Spleen (tissue), 13 donors: ENCODE measurements at places on chromosomes 7 and 10.

DNA sequence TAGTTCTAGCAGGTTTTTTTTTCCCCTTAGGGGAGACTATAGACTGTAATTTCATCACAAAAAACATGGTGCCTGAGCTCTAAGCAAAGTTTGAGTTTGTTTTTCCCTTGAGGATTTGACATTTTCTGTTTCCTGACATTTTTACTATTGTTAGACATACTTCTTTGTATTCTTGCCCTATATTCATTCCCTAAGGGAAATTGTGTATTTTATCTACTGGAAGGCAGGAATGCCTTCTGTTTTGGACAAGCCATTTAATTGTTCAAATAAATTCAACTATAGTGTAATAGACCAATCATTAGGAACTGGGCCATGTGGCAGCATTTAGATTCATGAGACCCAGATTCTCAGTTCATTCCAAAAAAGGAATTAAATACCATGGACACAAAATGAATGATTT, 335.0 kb downstream of the EXOC4 start:
- DNase-seq, result no peak
- H3K4me1 ChIP-seq, result peaks cover 6% of the 10 kb centered on the region
- H3K27me3 ChIP-seq, result no peaks in the 10 kb centered on the region
- no peaks in the 10 kb centered on the region for H3K36me3 ChIP-seq
- H3K4me3 ChIP-seq, result no peak overlapping the region

- DNase-seq, result no peak
- H3K27me3 ChIP-seq, result no peaks in the 10 kb centered on the region
- no peak overlapping the region for H3K4me3 ChIP-seq
- H3K4me1 ChIP-seq, result no peaks in the 10 kb centered on the region
- no peak overlapping the region for H3K27ac ChIP-seq
These were observed 178.1 kb upstream of the POM121L12 start for GRCh38 chr7:52857367-52857766.

GRCh38 chr7:101111261-101111660, 15.6 kb upstream of the SERPINE1 start:
- DNase-seq, result no peak
- H3K4me1 ChIP-seq, result peaks cover 8% of the 10 kb centered on the region
- no peak overlapping the region for H3K4me3 ChIP-seq
- H3K27ac ChIP-seq, result peak overlapping the region; percentile 75
- no peaks in the 10 kb centered on the region for H3K36me3 ChIP-seq

- DNase-seq, result no peak
- H3K27ac ChIP-seq, result no peak overlapping the region
- no peak overlapping the region for H3K4me3 ChIP-seq
- H3K4me1 ChIP-seq, result peaks cover 3% of the 10 kb centered on the region
- no peaks in the 10 kb centered on the region for H3K36me3 ChIP-seq
These were observed 3.0 kb downstream of the PCLO start for GRCh38 chr7:83159731-83160130.

GRCh38 chr7:11612737-11613136, 219.3 kb downstream of the THSD7A start:
- no peak for DNase-seq
- no peaks in the 10 kb centered on the region for H3K36me3 ChIP-seq
- no peaks in the 10 kb centered on the region for H3K27me3 ChIP-seq

- H3K4me1 ChIP-seq, result peaks cover 24% of the 10 kb centered on the region
- no peaks in the 10 kb centered on the region for H3K36me3 ChIP-seq
- DNase-seq, result peak; percentile 64
- no peak overlapping the region for H3K27ac ChIP-seq
- no peak overlapping the region for H3K4me3 ChIP-seq
These were observed 6.7 kb upstream of the EN2 start for GRCh38 chr7:155450970-155451801.

- H3K36me3 ChIP-seq, result no peaks in the 10 kb centered on the region
- peaks cover under 1% of the 10 kb centered on the region for H3K27me3 ChIP-seq
- peak; percentile 36 for DNase-seq
- no peaks in the 10 kb centered on the region for H3K4me1 ChIP-seq
These were observed 144.2 kb downstream of the BMS1 start for GRCh38 chr10:42926843-42927242.

- no peak overlapping the region for H3K4me3 ChIP-seq
- no peak overlapping the region for H3K27ac ChIP-seq
- no peaks in the 10 kb centered on the region for H3K36me3 ChIP-seq
- H3K27me3 ChIP-seq, result no peaks in the 10 kb centered on the region
- no peaks in the 10 kb centered on the region for H3K4me1 ChIP-seq
These were observed 53.5 kb downstream of the GLI3 start for GRCh38 chr7:42183547-42183946.

DNA sequence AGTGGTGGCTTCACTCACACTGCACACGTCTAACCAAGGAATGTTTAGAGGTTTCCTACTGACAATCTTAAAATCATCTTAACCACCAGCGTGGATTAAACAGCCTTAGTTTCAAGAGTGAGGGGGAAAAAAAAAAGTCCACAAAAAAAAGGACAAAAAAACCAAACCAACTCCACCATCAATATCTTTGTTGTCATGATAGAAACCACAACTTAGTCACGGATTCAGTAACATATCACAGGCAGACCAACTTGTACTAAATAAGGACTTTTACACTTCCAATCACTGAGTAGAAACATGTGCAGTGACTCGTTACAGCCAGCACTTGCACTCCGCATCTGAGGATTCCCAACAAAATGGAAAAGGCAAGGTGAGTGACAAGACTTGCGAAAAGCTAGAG, 46.5 kb downstream of the FAM171A1 start:
- no peak for DNase-seq
- H3K4me3 ChIP-seq, result no peak overlapping the region
- H3K4me1 ChIP-seq, result no peaks in the 10 kb centered on the region
- H3K27ac ChIP-seq, result no peak overlapping the region
- no peaks in the 10 kb centered on the region for H3K36me3 ChIP-seq

GRCh38 chr7:148304456-148304855, 286.1 kb upstream of the C7orf33 start:
- H3K27ac ChIP-seq, result no peak overlapping the region
- no peak overlapping the region for H3K4me3 ChIP-seq
- no peaks in the 10 kb centered on the region for H3K27me3 ChIP-seq
- no peaks in the 10 kb centered on the region for H3K36me3 ChIP-seq
- peaks cover 20% of the 10 kb centered on the region for H3K4me1 ChIP-seq

DNA sequence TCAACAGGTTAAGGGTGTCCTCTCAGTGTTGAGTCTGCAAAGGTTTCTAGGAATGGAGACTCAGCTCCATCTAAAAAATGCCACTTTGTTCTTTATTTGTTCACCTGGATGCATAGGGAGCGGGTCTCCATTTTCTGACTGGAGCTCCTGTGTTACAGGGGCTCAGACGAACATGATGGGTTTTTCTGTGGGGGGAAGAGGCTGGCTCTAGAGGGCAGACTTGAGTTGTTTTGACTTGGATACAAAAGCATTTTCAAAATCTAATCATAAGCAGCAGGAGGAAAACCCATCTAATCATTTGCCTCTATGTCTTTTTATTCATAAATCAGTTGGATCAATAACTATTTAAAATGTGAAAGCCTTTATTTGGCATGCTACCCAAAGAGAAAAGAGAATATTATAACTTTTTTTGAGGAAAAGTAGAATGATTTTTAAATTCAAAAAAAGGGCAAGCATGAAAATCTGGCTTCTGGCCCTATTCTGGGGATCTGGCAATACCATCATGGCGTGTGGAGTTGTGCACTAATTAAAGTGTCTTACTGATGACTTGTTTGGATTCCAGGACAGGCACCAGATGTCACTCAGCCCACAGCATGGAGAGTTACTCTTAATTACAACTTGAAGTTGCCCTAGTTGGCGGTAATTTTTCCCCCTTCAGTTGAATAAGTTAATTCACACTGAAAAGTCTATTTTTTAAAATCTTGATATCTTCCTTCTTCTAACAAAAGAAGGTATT, 594.9 kb downstream of the REEP3 start:
- H3K4me1 ChIP-seq, result peaks cover 3% of the 10 kb centered on the region
- no peak overlapping the region for H3K4me3 ChIP-seq
- H3K36me3 ChIP-seq, result no peaks in the 10 kb centered on the region
- no peak overlapping the region for H3K27ac ChIP-seq

- H3K27me3 ChIP-seq, result no peaks in the 10 kb centered on the region
- H3K4me3 ChIP-seq, result no peak overlapping the region
- H3K27ac ChIP-seq, result no peak overlapping the region
- no peaks in the 10 kb centered on the region for H3K4me1 ChIP-seq
- no peak for DNase-seq
- no peaks in the 10 kb centered on the region for H3K36me3 ChIP-seq
These were observed 54.1 kb downstream of the SRI start for GRCh38 chr7:88165697-88166096.

DNA sequence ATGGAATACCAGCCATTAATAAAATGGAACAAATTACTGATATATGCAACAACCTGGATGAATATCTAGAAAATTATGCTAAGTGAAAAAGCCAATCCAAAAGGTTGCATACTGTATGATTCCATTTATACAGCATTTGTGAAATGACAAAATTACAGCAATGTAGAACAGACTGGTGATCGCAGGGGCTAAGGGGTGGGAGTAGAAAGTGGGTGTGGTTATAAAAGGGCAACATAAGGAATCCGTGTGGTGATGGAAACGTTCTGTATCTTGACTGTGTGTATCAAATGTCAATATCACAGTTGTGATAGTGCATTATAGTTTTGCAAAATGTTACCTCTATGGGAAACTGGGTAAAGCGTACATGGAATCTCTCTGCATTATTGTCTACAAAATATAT, 15.0 kb downstream of the CEP41 start:
- H3K27ac ChIP-seq, result no peak overlapping the region
- H3K4me1 ChIP-seq, result peaks cover 8% of the 10 kb centered on the region
- H3K27me3 ChIP-seq, result no peaks in the 10 kb centered on the region

DNA sequence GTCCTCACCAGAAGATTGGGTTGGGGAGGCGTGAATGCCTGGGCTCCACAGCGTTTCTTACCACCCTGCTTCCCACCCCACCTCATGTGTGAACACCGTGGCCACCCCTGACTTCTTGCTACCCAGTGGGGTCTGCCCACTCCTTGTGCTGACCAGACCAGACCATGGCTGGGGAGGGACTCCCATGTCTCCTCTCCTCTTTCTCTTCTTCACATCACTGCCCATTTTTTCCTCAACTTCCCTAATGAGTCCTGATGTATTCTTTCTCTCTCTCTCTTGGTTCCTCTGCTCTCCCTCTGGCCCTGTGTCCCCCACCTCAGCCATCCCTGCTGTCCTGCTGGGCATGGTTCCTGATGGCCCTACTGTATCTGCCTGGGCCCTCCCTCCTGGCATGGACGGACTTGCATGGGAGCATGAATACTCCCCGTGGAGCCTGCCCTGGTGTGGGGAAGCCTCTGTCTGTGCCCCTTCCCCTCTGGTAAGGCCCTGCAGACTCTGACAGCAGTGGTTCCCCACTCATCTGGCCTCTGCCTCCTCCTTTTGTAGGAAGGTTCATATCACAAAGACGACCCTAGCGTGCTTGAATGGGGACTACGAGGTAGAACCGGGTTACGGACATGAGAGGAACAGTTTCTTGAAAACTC, 85.5 kb downstream of the ADCY1 start:
- H3K36me3 ChIP-seq, result no peaks in the 10 kb centered on the region
- H3K4me1 ChIP-seq, result no peaks in the 10 kb centered on the region
- DNase-seq, result no peak
- H3K27me3 ChIP-seq, result no peaks in the 10 kb centered on the region
- H3K4me3 ChIP-seq, result no peak overlapping the region

- H3K27ac ChIP-seq, result no peak overlapping the region
- no peaks in the 10 kb centered on the region for H3K36me3 ChIP-seq
- no peaks in the 10 kb centered on the region for H3K27me3 ChIP-seq
- H3K4me3 ChIP-seq, result no peak overlapping the region
- DNase-seq, result no peak
These were observed 16.4 kb upstream of the PTPRN2 start for GRCh38 chr7:158603773-158604755.

DNA sequence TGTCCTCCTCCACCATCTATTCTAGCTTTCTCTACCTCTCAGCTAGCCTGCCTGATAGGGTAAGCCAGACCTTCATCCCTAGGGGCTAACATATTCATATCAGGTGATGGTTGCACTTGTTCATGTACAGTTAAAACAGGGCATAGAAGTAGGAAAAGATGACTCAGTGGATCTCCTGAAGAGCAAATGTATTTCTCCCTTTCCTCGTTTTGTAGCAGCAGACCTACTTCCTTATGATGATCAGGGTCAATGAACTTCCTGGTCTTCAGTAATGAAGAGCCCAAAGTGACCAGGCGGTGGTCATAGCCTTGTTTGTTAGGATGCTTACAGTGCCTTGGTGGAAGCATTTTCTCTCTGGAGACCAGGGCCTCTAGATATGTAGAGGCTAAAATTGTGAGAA, 6.3 kb downstream of the LIPJ start:
- DNase-seq, result no peak
- H3K36me3 ChIP-seq, result no peaks in the 10 kb centered on the region
- peaks cover 3% of the 10 kb centered on the region for H3K4me1 ChIP-seq

GRCh38 chr10:71547312-71547711, 150.6 kb downstream of the CDH23 start:
- H3K36me3 ChIP-seq, result no peaks in the 10 kb centered on the region
- H3K4me1 ChIP-seq, result peaks cover 6% of the 10 kb centered on the region
- H3K27me3 ChIP-seq, result no peaks in the 10 kb centered on the region
- no peak overlapping the region for H3K27ac ChIP-seq
- H3K4me3 ChIP-seq, result no peak overlapping the region
- no peak for DNase-seq

DNA sequence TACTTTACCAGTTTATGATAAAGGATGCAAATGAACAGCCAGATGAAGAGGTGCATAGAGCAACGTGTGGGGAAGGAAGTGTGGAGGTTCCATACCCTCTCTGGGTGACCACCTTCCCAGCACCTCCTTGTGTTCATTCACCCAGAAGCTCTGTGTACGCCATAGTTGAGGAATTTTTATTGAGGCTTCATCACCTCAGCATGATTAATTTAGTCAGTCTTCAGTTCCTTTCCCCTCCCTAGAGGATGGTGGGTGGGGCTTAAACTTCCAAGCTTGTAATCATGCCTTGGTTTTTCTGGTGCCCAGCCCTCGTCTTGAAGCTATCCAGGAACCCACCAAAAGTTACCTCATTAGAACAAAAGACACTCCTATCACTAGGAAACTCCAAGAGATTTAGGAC, 162.7 kb downstream of the PLCE1 start:
- no peak overlapping the region for H3K4me3 ChIP-seq
- no peak overlapping the region for H3K27ac ChIP-seq
- DNase-seq, result no peak
- no peaks in the 10 kb centered on the region for H3K36me3 ChIP-seq
- no peaks in the 10 kb centered on the region for H3K27me3 ChIP-seq

DNA sequence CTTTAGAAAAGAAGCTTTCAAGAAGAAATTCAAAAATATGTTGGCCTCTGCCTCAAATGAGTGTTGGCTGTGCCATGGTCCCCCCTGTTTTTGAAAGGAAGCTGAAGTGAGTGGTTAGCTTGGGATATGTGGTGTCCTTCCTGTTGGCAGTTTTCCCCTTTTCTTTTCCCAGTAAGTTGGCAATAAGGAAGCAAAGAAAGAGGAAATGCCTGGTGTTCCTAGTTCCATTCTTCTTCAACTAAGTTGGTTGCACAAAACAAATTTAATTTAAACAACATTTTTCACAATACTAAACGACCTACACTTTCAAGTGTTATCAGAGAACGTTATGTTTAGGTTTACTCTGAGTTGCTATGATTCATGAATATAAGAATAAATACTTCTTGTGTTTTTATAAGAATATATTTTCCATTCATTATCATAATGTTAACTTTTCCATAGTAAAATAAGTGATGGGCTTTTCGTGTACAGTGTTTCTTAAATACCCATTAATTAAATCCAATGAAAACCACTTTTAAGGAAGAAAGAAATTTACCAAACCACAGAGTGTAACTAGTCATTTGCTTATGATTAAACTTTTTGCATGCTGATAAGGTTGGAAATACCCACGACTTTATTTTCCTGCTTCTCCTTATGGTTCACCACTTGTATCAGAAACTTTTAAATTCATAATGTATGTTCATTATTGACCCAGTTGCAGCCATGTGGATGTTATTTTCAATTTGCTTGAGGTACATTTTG, 7.7 kb downstream of the HDAC9 start:
- DNase-seq, result no peak
- H3K4me1 ChIP-seq, result peaks cover 11% of the 10 kb centered on the region
- H3K4me3 ChIP-seq, result no peak overlapping the region
- no peaks in the 10 kb centered on the region for H3K27me3 ChIP-seq
- no peaks in the 10 kb centered on the region for H3K36me3 ChIP-seq
